Tibial nerve (tissue), 4 donors: ENCODE measurements at places on chromosomes 3 and 15. TPM values are rescaled to one million over a fixed set of nuclear protein-coding genes. Genes with fewer than 3 reads are reported as not detected.

DCBLD2 gene
- total RNA-seq = 42.6 TPM

GRCh38 chr3:674116-674515, 418.7 kb upstream of the CNTN6 start:
- no peak for DNase-seq

GRCh38 chr3:15443826-15444524, 16.6 kb downstream of the EAF1 start:
- DNase-seq = no peak

GRCh38 chr3:127831723-127832172, 9.4 kb upstream of the MGLL start:
- no peak for DNase-seq
